ENCODE measurements at places on chromosomes 6 and 20. TPM values are rescaled to one million over a fixed set of nuclear protein-coding genes. Genes with fewer than 3 reads are reported as not detected.

SOBP gene
- 20.4 TPM for total RNA-seq

DEFB115 gene
- total RNA-seq, result not detected

ZFP64 gene
- 25.4 TPM for total RNA-seq

PROCR gene
- 22.4 TPM for total RNA-seq

HRH3 gene
- total RNA-seq, result 0.23 TPM

CST4 gene
- total RNA-seq, result not detected

BHLHE23 gene
- not detected for total RNA-seq

LSM2 gene
- 33.5 TPM for total RNA-seq

ADGRF5 gene
- 41.4 TPM for total RNA-seq

PRDM13 gene
- not detected for total RNA-seq

INSM1 gene
- not detected for total RNA-seq

SLC52A3 gene
- 4.3 TPM for total RNA-seq

SLC12A5 gene
- total RNA-seq, result not detected

KCNQ5 gene
- 2.0 TPM for total RNA-seq

CRISP3 gene
- 0.88 TPM for total RNA-seq

F13A1 gene
- 58.4 TPM for total RNA-seq

MAPK13 gene
- total RNA-seq, result 14.3 TPM

C20orf144 gene
- not detected for total RNA-seq

IL17A gene
- total RNA-seq, result not detected

SLC35B2 gene
- total RNA-seq, result 46.0 TPM

NRSN2 gene
- 19.0 TPM for total RNA-seq

NRN1 gene
- 5.1 TPM for total RNA-seq

TFEB gene
- 18.3 TPM for total RNA-seq

PDE10A gene
- total RNA-seq, result 38.2 TPM

RBBP8NL gene
- 0.93 TPM for total RNA-seq

DOK5 gene
- total RNA-seq, result 13.8 TPM

NOTCH4 gene
- 22.2 TPM for total RNA-seq

NOX3 gene
- 2.1 TPM for total RNA-seq

CHD6 gene
- 68.0 TPM for total RNA-seq

COL12A1 gene
- total RNA-seq, result 261 TPM

LST1 gene
- total RNA-seq, result 12.3 TPM

BPIFB2 gene
- total RNA-seq, result not detected

RIPOR3 gene
- total RNA-seq, result 18.1 TPM

PLA2G7 gene
- total RNA-seq, result 2.0 TPM

CGA gene
- total RNA-seq, result 0.35 TPM

TAPBP gene
- 81.6 TPM for total RNA-seq

PM20D2 gene
- 35.8 TPM for total RNA-seq

GNMT gene
- 0.76 TPM for total RNA-seq

EDN3 gene
- 6.8 TPM for total RNA-seq

PGC gene
- 0.18 TPM for total RNA-seq

TMC2 gene
- total RNA-seq, result not detected

IPCEF1 gene
- total RNA-seq, result 8.8 TPM

TIAM2 gene
- 16.1 TPM for total RNA-seq

SPDEF gene
- total RNA-seq, result 0.18 TPM

PKHD1 gene
- 66.2 TPM for total RNA-seq

ZNF165 gene
- 3.0 TPM for total RNA-seq

CLDN20 gene
- 0.29 TPM for total RNA-seq

RIPPLY2 gene
- not detected for total RNA-seq

TNF gene
- total RNA-seq, result 0.35 TPM

FAM217A gene
- 0.29 TPM for total RNA-seq

SCRT2 gene
- not detected for total RNA-seq
